ENCODE measurements at places on chromosomes 4 and X.

GRCh38 chrX:2696698-2697215, 5.7 kb downstream of the CD99 start:
- no peak for DNase-seq

GRCh38 chr4:125010796-125011503, 298.4 kb upstream of the ANKRD50 start:
- DNase-seq: no peak

- no peak for DNase-seq
Observed at GRCh38 chr4:177505171-177505615, 63.0 kb upstream of the AGA start.

DNA sequence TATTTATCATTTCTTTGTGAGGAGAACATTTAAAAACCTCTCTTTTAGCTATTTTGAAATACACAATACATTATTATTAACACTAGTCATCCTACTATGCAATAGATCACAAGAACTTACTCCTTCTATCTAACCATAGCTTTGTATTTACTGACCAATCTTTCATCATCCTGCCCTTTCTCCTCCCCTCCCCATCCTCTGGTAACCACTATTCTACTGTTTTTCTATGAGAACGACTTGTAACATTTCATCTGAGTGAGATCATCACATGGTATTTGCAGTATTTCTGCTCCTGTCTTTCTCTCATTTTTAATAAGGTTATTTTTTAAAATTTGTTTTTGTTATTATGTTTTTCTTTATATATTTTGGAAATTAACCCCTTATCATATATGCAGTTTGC, 331.8 kb downstream of the TEX13C start:
- no peak for DNase-seq

DNA sequence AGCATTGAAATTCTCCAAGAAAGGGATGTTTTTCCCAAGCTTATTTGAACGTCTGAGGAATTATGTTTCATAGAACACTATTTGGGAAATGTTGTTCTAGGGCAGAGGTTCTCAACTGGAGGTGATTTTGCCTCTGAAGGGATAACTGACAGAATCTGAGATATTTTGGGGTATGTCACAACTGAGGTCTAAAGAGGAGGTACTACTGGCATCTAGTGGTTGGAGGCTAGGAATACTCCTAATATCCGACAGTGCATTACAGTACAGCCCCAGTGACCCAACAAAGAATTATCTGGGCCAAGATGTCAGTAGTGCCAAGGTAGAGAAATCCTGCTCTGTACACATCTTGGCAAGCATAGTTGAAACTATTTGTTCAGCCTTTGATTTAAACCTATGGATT, 6.4 kb downstream of the HSPA4L start:
- DNase-seq: no peak

DNA sequence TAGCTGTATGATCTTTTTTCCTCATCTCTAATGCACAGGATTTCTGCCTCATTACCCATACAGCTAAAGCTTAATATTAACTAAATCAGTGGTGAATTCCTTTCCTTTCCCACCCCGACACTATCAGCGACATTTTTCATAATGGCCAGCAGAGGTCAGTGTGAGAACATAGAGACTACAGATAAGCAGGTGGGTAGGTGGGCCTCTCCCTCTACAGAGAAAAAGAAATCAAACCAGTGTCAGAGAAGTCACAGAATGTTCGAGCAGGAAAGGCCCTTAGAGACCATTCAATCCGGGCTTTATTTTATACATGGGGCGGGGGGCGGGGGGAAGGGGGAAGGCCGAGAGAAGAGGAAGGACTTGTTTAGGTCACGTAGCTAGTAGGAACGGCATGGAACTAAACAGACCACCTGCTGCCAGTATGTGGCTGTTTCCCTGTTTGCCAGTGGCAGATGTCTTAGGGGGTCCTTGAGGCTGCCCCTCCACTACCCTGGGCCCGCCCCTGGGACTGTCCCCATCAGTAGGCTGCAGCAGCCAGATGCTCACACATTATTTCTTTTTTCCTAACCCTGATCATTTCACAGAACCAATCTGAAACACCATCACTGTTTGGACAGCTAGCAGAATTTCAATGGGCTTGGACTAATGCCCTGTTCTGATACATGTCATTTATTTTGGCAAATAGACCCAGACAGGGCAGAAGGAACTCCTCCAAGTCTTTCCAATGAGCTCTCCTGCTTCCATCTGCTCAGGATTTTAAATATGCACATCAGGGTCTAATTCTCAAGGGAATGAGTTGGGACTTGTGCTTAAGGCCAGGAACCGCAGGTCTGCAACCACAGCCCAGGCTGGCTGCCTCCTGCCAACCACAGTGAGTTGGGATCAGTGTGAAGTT, 133.4 kb downstream of the ATG4A start:
- no peak for DNase-seq

DNA sequence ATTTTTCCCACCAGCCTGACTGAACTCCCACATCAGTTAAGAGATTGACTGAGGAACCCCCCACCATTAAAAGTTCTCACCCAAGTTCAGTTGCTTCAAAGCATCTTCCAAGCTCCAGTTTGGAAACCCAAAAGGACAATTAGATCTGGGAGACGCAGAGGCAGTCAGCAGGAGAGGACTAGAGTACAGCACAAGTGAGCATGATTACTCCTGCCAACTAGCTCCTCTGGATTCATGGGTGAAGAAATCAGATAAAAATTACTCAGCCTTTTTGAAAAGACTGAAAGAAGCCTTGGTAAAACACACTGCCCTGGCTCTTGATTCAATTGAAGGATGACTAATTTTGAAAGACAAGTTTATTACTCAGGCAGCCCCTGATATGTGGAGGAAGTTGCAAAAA, 297.5 kb downstream of the ADAM29 start:
- no peak for DNase-seq

DNA sequence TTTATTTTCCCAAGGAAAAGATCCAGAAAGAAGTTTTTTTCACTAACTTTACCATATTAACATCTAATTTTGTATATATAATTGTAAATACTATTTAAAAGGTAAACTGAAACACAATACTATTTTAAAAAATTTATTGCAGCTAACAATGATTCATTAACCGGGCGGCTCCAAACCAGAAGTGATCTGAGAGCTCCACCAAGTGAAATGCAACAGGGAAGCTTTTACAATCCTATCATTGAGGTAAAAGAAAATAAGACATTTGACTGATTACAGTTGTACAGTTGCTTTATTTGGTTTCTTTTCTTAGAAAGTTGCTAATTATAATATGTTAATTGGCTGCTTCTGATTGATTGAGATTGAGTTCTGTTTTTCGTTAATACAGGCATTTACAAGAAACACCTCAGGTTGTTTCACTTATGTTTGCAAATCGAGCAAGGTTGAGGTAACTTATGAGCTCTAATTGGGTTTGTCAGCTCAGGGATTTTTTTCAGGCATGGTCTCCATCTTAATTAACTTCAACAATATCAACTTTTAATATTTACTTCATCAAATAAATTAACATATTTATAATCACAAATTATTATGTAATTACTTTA, 220.2 kb upstream of the UGT8 start:
- DNase-seq: no peak

GRCh38 chr4:1826531-1827350, 29.2 kb downstream of the LETM1 start:
- DNase-seq: no peak

DNA sequence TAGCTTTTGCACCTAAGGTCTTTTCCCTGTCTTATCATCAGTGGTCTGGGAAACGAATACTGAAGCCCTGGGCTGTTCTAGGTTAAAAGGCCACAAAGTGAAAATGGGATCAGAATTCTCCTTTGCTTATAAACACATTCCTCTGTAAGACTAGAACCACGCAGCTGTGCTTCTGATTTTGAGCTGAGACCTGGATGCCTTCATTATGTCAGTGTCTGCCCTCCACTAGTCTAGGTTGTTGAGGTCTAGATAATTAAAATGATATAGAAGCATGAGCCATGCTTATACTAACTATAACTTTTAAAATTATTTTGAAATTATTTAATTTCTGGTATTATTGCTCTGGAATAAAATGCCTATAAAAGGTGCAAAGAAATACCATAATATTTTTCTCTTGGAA, 403.9 kb downstream of the ADGRL3 start:
- DNase-seq: no peak

GRCh38 chr4:73978886-73979285, 2.9 kb downstream of the PF4 start:
- no peak for DNase-seq

- no peak for DNase-seq
Observed at GRCh38 chr4:106286611-106287010, 29.4 kb downstream of the TBCK start.

- no peak for DNase-seq
Observed at GRCh38 chrX:53357799-53358530, 64.5 kb downstream of the SMC1A start.

- no peak for DNase-seq
Observed at GRCh38 chr4:37245391-37245954, 930 bp downstream of the NWD2 start.

GRCh38 chr4:134215620-134216344, 14.2 kb upstream of the PABPC4L start:
- DNase-seq: no peak

DNA sequence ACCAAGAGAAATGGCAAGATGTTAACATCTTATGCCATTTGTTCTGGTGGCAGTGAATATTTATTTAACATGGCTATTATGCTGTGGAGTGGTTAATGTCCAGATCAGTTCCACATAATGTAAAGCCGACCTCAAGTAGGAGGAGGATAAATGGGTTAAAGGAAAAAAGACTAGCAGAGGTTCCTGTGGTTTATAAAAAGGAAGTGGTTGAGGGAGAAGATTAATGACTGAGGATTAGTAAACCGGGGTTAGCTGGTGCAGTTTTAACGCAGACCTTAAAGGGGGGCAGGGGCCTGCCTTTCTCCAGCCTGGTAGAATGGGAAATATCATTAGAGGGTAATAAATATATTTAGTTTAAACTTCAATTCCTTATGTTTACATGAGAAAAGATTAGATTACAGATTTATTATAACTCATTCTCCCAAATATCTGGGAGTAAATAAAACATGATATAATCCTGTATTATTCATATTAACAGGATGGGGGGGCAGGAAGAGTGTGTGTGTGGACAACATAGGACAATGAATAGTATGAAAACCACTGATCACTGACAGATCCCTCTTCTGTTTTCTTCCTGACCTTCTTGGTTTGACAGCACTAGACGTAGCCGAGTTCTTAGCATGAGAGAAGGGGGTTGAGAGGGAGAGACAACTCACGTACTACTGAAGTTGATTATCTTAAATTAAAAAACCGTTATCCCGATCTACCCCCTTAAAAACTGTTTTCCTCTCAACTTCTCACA, 124.1 kb upstream of the LIMCH1 start:
- DNase-seq: no peak

GRCh38 chrX:47191331-47191730, 2.3 kb upstream of the UBA1 start:
- no peak for DNase-seq

- DNase-seq: no peak
Observed at GRCh38 chr4:161314371-161314770, 849.4 kb downstream of the FSTL5 start.

DNA sequence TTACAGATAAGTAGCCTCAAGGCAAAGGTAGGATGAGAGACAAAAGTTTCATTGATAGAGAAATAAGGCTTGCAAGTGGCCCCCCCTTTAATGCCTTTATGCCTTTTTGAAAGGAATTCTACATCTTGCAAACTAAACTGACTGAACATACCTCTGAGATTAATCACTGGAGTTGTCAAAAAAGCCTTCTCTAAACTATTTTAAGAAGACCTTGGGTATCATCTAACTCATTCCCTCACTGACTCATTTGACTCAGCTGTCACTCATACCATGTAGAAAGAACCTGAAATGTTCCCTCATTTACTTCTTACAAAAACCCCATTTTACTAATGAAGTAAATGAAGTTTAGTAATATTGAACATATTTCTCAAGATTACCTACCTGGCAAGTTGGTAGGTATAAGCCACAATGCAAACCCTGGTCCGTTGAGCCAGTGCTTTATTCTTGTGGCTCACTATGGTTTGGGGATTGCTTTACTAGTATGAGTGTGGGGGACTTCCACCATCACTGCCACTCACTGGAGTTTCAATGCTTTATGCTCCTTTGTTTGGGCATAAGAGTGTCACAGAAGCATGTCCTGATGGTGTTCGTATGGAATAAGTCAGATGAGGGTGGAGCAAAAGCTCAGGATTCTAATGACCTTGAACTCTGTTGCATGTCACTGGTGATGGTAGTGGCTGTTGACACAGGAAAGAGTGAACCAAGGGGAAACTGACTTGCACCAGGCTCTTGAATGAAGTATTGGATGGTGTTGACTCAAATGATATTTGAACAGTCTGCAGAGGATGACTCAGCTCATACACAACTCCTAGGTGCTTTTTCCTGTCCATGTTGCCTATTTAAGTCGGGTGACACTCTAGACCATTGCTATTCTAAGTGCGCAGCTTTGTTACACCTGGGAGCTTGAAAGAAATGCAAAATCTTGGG, 305.5 kb upstream of the EMCN start:
- no peak for DNase-seq

DNA sequence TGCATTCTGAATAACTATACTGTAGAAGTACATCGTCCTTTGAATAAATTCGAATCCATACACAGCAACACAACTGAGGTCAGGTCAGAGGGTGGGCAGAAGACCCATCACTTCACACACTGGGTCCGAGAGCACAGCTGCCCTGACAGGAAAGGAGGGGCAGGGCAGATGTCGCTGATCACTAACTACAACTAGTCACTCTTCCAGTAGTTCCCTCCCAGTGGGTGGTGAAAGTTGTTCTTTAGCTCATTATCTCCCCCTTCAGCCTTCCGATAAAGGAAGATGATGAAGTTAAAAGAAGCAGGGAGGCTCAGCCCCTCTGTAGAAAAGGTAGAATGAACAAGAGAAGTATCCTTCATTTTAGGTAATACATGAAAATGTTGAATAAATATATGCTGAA, 278.9 kb downstream of the INPP4B start:
- no peak for DNase-seq

- no peak for DNase-seq
Observed at GRCh38 chr4:151700566-151701316, 60.1 kb downstream of the GATB start.

GRCh38 chr4:168679819-168680218, 183.0 kb downstream of the PALLD start:
- DNase-seq: no peak

- DNase-seq: no peak
Observed at GRCh38 chr4:6225469-6225868, 25.1 kb upstream of the JAKMIP1 start.

DNA sequence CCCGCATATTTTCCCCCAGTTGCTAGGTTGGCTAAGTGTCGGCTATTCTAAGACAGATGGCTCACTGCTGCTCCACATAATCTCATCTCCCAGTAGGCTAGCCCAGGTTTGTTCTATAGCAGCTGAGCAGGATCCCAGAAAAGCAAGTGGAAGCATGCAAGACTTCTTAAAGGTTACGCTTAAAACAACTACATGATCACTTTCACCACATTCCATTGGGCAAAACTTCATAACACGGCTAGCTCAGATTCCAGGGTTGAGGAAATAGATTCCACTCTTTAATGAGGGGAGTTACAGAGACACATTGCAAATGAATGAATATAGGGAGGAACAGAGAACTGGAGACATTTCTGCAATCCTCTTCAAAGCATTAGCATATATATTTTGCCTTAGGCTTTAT, 12.9 kb upstream of the RAB33B start:
- no peak for DNase-seq

- no peak for DNase-seq
Observed at GRCh38 chrX:119696251-119696890, 3.4 kb upstream of the SEPTIN6 start.

All from cerebellar nuclear complex (tissue), 1 donor.